ENCODE measurements at places on chromosomes 3 and 15.

DNA sequence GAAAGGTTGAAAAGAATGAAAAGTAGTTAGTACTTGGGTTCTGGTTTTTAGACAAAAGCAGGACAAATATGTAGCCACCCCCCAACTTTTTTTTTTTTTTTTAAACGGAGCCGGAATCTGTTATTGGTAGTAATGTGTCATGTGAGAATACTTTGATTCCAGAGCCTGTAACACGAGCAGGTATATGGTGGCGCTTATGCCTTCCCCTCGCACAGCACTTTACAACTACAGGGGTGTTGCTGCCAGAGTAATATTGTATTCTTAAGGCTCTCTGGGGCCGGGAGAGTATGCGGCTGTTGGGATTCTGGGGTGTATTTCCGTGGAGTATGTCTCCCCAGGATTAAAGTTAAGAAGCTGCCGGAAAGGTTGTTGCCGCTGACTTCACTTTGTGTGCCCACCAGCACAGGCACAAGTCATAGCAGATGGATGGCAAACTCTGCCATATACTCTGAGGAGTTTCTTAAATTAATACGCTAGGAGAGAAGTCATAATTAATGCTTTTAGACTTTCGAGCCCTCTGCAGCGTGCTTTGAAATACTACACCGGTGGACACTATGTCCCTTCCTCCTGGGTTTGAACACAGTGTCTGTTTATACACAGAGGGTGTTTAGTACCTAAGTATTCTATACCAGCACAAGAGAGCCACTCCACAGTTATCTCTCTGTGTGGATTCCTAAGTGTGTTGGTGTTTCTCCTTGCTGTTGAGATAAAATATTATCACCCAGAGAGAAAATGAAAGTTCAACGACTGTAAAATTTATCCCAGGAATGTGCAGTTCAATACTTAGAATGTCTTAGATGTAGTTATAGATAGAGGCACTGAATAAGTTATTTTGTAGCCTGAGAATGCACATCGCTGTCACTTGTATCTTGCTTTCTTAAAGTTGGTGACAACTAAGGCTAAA lies 1.4 kb downstream of the MBNL1 start:
- DNase-seq = no peak

GRCh38 chr15:41169781-41170180 lies 53.7 kb upstream of the INO80 start:
- peak; percentile 23 for DNase-seq

DNA sequence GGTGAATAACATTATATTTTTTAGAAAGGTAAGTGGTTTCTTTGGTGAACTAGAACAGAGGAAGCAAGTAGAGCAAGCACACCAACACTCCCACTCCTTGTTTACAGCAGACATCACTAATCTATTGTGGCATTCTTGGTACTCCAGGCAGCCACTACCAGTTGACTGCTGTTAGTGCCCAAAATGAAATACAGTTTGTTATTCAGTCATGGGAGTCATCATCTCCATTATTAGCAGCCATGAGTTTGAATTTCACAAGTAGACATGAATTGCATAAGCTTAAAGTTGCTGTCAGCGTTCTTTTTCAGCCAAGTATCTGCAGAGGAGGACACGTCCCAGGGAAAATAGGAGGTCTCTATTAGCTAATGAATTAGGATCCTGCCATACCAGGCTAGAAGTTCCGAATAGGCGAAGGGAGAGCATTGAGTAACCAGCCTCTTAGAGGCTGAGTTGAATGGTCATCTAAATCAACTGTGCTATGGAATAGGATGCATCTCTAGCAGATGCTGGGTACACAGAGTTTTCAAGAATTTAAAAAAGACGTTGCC lies 252.7 kb upstream of the ICE2 start:
- no peak for DNase-seq

- DNase-seq = no peak
These were observed 16.5 kb upstream of the USP50 start for GRCh38 chr15:50562735-50563640.

GRCh38 chr3:30964612-30965011 lies 70.2 kb upstream of the GADL1 start:
- no peak for DNase-seq

DNA sequence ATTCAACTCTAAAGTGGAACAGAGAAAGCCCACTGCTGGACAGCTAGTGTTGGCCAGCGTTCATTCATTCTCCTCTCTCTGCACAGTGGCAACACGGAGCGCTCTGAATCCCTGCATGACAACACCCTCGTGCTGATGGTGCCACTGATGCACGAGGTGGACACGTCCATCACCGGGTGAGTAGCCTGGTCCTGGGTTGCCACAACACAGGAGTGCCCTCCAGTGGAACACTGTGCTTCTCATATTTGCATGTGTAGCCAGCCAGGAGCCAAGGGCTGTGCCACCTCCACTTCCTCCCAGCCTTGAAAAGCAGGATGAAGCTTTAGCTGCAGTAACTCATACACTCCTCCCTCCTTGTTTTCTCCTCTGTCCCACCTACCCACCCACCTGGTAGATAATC lies 120.0 kb upstream of the CTDSPL start:
- no peak for DNase-seq

DNA sequence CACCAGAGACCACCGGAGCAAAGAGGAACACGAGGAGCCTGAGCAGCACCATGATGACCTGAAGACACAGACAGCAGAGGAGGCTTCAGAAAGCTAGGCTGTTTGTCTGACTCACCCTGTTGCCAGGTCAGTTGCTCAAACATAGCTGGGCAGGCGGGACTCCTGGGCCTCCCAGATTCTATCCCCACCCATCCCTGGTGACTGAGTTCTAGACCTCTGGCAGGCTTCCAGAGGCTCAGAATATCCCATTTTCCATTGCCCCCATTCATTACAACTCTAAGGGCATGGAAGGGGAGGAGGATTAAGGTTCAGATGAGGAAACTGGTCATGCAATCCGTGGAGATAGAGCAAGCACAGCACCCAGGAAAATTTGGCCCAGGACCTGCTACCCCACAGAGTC lies at the start of gene CDHR4:
Gene CDHR4 (minus strand): TSS at position 113 of the 400 bp plus-strand sequence. CDS start 61 bp downstream, at position 52.
- no peak for DNase-seq

GRCh38 chr3:126446301-126446700 lies 29.4 kb downstream of the ZXDC start:
- no peak for DNase-seq

DNA sequence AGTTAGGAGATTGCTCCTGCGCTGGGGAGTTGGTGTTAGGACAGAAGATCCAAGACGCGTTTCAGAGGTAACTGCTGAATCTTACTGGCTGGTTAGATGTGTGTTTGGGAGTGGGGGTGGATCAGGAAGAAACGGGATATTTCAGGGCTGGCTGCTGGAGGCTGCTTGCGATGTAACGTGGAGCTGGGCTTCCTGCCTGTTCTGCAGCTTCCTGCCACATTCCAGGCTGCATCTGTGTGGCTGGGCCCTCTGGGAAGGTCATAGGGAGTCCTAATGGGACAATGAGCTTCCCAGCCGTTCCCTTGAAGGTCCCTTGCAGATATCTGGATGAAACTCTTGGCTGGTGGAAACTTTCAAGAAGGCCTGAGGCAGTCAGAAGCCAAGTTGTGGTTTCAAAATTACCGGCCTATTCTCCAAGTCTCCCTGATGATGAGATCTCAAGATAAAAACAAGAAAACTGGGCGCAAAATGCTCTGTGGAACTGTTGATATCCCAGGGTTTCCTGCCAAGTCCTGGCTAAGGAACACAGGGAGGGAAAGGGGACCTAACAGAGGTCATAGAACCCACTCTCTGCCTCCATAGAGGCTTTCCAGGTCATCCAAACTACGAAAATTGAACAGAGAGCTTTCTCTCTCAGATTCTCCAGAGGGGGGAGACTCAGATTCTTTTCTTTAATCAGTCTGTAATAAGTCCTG lies 67.0 kb downstream of the NOX5 start:
- DNase-seq = no peak

DNA sequence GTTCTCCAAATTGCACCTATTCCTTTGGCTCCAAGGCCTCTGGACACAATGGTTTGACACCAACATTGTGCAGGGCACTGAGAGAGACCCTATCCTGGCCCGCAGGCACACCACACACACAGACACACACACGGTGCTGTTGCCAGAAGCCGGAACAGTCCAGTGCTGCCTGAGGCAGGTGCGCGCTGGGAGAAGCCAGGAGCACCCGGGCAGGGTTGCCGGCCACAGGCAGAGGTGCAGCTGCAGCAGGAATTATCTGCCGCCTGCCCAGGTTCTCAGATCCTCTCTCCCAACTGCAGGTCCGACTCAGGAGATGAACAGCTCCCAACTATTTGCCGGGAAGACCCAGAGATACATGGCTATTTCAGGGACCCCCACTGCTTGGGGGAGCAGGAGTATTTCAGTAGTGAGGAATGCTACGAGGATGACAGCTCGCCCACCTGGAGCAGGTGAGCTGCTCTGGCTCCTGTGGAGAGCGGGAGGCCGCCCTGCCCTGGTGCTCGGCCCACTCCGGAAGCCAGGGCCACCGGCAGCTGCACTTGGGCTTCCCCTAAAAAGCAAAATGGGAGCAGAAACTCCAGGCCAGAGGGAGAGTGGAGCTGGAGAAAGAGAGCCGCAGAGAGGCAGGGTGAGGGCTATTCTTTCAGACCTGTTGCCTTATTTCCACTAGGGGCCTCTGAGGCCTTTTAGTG lies 42.9 kb downstream of the CHDH start:
- DNase-seq = no peak

DNA sequence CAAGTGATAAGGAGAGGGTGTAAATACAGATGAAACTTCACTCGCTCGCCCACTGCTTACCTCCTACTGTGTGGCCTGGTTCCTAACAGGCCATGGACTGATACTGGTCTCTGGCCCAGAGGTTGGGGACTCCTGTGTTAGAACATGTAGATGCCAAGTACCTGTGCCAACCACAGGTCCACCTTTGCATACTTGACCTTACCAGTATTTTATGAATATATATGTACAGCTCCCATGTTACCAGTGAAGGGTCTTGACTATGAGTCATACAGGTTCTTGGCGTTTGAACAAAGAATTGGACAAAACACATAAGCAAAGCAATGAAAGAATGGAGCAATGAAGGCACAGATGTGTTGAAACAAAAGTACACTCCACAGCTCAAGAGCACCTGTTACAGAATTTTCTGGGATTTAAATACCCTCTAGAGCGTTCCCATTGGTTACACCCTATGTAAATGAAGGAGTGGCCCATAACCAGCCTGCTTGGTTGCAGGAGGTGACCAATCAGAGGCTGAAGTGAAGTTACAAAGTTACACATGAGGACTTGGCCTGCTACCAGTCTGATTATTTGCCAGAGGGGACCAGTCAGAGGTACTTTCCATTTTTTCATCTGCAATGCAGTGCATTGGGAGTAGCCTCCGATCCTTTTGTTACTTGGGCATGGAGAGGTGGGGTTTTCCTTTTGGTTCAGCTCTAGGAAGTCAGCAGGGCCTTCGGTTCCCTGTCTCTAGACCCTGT lies 1.7 kb upstream of the GFM1 start:
- DNase-seq = peak; percentile 8

GRCh38 chr3:26460985-26461384 lies 161.6 kb upstream of the LRRC3B start:
- no peak for DNase-seq

GRCh38 chr3:114290911-114291901 lies 2.6 kb upstream of the TIGIT start:
- DNase-seq = peak; percentile 72

DNA sequence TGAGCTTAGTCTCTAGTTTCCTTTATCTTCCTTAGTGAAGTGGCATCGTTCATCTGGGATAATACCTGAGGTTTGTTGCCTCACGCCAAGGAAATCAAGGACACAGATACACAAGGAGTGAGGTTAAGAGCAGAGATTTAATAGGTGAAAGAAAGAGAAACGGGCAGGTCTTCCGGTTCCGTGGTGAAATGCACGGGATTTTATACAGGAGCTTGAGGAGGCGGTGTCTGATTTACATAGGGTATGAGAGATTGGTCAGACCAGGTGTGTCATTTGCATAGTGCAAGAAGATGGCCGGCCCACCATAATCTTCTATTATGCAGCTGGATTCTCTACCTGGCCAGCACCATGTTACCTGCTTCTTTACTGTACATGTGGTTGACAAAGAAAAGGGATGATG lies 17.2 kb downstream of the ARRDC4 start:
- DNase-seq = peak; percentile 56

DNA sequence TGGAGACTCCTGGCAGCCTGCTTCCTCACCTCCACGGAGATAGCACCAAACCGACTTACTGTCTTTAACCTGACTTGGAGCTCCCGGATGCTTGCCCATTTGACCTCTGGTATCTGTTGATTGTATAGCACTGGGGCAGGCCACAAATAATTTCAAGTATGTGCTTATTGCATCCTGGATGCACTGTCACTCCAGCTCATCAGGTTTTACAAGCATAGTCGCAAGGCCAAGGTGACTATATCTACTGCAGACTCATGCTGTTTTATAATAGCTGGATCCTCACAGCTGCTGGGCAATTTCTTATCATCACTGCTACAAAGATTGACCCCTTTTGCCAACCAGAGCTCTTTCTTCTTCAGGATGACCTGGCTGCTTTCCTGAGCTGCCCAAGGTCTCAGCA lies 45.6 kb downstream of the PEX5L start:
- DNase-seq = no peak

DNA sequence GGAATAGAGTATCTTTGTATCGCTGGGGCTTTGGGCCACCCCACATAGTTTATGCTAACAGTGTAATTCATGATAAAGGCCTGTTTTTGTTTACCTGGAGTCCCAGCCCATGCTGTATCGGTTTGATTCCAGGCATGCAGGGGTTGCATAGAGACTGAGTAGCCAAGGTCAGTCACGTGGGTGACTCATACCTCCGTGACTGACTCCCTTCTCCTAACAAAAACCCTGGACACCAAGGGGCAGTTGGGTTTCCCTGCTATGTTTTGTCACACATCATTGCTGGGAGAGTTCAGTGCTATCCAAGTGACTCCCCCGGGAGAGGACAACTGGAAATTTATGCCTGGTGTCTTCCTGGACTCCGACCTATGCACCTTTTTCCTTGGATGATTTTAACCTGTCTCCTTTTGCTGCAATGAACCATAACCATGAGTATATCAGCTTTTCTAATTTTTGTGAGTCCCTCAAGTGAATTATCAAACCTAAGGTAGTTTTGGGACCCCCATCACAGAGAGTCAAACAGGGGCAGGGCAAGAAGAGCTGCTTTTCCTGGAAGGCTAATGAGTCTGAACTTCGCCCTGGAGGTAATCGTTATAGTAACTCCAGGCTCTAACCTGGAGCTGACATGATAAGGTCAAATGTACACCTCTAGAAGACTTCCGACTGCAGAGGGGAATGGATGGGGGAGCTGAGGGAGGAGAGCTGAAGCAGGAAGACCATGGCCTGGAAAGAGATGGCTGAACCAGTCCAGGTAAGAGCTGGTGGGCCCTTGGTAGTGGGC lies 57.0 kb downstream of the SRGAP3 start:
- no peak for DNase-seq

- DNase-seq = no peak
These were observed 83.0 kb downstream of the NPTN start for GRCh38 chr15:73550190-73550589.

- DNase-seq = no peak
These were observed 312.7 kb downstream of the TLE3 start for GRCh38 chr15:69784798-69785566.

Measured in K562 (cell line).